Stimulated activated CD4-positive, alpha-beta T cell treated with anti-CD3 and anti-CD28 coated beads, Interleukin-1b, Interleukin-23, amount 100 ng/mL, for 1 hour (primary cell): ENCODE measurements at places on chromosomes 6 and 20.

DNA sequence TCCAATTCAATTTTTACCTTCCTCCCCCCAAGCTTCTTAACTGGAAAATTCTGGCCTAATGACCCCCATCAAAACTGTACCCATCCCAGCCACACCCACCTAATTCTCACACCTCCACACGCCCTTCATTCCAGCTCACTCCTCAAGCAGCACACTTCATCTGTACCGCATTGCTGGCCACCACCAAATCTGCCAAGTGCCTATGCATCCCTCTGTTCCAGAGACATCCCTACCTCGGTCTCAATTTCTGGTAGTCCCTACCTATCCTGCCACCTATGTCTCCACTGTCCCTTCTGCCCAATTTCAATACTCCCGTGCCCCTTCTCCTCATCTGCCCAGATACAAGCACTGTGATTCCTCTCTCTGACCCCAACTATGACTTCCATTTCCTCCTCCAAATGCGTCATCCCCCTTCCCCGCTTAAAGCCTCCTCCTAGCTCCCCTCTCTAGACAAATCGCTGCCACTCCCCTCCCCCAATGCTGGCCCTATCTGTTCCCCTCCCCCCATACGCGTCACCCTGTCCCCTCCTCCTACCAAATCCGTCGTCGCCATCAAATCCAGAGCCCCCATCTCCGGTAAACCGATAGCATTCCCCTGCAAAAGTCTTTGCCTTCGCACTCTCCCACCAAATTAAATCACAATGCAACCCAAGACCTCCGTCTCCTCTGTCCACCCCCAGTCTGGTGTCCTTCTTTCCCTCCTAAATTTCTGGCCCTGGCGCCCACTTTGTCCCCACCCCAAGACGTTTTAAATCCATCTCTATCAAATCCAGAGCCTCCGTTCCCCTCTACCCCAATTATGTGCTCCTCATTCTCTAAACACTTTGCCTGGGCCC lies 1.2 kb downstream of the MTCH1 start:
- DNase-seq = no peak

- no peak for DNase-seq
Observed at GRCh38 chr20:58555078-58555765, 40.0 kb upstream of the APCDD1L start.

DNA sequence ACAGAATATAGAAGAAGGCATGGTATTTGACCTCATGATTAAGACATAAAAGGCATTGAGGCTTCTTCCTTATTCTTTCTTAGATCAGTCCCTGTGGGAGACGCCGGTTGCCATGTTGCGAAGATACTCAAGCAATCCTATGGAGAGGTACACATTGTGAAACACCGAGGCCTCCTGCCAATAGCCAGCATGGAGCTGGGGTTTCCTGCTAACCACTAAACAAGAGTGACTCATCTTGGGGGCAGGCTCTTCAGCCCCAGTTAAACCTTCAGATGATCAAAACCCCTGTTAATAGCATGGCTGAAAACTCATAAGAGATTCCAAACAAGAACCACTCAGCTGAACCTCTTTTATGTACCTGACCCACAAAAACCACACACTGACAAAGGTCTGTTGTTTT lies 478.8 kb downstream of the CD83 start:
- DNase-seq = no peak

- no peak for DNase-seq
Observed at GRCh38 chr6:37187321-37188022, 17.5 kb downstream of the PIM1 start.

DNA sequence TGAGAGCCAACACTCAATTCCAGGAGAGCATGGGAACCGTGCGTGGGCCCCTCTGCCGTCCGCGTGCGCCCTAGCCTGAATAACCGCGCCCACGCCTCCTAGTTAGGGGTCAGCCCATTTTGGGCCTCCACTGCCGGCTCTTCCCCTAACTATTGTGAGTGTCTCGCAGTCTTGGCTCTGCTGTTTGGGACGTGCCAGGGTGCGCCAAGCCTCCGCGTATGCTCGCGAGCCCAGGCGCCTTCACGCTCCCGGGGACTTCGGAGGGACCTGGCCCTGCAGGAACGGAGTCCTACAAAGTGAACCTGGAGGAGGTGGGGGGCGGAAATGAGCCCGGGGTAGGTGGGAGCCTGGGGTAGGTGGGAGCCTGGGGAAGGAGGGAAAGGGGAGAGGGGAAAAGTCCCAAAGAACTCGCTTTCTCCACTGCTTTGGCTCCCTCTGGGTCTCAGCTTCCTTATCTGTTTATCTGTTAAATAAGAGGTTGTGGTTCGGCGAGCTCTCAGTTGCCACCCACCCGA lies 873 bp upstream of the GCM2 start:
- no peak for DNase-seq

GRCh38 chr6:16973545-16974386 lies 128.1 kb upstream of the STMND1 start:
- DNase-seq = no peak
